ENCODE measurements at places on chromosomes 6 and 20.

GRCh38 chr6:167781868-167782267 lies 44.8 kb upstream of the AFDN start:
- no peak overlapping the region for H3K27ac ChIP-seq
- no peaks in the 10 kb centered on the region for H3K27me3 ChIP-seq
- no peaks in the 10 kb centered on the region for H3K4me1 ChIP-seq
- peak; percentile 28 for DNase-seq

DNA sequence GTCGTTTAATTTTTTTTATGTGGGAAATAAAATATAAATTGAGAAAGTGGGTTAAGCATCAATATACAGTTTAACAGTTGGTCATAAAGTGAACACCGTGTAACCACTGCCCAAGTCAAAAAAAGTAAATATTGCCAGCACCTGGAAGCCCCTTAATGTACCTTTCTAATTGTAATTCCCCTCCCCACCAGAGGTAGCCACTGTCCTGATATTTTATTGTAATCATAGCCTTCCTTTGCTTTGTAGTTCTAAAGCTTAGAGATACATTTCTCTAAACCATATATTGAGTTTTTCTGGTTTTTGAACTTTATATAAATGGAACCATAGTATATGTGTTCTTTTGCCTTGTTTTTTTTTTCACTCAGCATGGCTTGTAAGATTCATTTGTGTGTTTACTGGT lies 180.6 kb downstream of the TBC1D7 start:
- H3K27me3 ChIP-seq, result no peaks in the 10 kb centered on the region
- no peaks in the 10 kb centered on the region for H3K36me3 ChIP-seq
- H3K4me1 ChIP-seq, result peaks cover 8% of the 10 kb centered on the region
- H3K27ac ChIP-seq, result peak overlapping the region; percentile 6
- no peak overlapping the region for H3K4me3 ChIP-seq

GRCh38 chr20:59120491-59120890 lies 43.1 kb upstream of the ZNF831 start:
- DNase-seq, result no peak
- H3K27me3 ChIP-seq, result no peaks in the 10 kb centered on the region
- H3K36me3 ChIP-seq, result no peaks in the 10 kb centered on the region

DNA sequence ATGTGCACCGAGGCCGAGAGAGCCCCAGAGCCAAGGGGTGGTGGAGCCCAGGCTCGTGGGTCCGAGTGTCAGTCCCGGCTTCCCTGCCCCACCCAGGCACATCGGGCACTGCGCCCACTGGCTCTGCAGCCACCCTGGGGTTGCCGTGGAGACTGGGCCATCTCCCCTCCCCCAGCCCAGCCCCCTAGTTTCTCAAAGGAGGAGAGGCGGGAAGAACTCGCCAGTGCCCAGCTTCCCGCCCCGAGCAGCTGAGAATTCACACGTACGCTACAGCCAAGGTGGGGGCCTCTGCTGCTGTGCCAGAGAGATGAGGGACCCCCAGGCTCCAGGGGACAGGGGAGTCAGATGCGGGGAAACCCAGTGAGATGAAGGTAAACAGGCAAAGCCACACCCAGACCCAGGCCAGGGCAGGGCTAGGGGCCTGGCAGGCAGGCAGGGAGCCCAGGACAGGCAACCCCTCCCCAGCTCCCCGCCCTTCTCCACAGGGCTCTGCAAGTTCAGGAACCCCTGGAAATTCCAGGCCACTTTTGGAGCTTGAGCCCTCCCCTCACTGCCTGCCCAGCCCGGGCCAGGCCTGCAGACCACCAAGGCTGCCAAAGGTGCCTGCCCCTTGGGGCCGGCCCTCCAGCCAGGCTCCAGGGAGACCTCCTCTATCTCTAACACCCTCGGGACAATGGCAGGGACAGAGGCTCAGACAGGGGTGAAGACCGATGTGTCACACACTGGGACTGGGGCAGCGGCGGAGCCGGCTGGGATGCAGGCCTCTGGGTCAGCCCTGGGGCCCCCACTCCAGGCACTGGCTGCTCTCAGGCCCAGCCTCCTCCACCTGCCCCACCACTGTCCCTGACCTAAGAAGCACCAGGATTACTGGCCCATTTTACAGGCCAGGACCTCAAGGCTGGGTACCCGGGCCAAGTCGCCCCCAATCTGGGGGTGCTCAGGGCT lies 6.0 kb downstream of the LAMA5 start:
- peak; percentile 85 for DNase-seq
- peaks cover 97% of the 10 kb centered on the region for H3K4me1 ChIP-seq
- H3K36me3 ChIP-seq, result peaks cover 14% of the 10 kb centered on the region
- H3K4me3 ChIP-seq, result no peak overlapping the region

GRCh38 chr6:113630738-113631535 lies 226.2 kb upstream of the MARCKS start:
- no peak overlapping the region for H3K4me3 ChIP-seq
- no peaks in the 10 kb centered on the region for H3K27me3 ChIP-seq
- no peaks in the 10 kb centered on the region for H3K36me3 ChIP-seq
- H3K27ac ChIP-seq, result peak overlapping the region; percentile 58
- H3K4me1 ChIP-seq, result peaks cover 7% of the 10 kb centered on the region
- peak; percentile 25 for DNase-seq

DNA sequence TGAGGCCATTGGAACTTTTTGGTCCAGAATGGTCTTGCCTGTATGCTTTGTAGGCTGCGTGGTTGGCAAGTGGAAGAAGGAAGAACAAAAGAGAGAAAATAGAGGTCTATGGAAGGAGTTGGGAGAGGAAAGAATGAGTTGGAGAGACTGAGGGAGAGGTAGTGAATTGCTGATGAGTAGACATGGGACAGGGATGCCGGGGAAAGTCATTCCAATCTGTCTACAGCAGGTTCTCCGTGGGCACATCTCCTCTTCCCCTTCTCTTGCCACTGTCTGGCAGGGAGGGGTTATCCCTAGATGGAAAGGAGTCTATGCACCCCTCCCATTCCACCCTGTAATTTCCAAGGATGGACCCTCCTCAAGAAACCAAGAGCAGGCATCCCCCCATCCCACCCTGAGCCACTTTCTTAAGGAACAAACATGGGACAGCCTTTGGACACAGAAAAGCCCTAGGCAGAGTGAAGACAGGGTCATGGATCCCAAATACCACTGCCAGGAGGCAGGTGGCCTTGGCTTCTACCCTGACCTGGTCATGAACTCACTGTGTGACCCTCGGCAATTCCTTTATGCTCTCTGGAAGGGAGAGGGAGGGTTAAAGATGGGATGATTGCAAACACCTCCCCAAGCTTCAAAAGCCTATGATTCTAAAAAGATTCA lies 196.9 kb downstream of the LRFN2 start:
- H3K27me3 ChIP-seq, result peaks cover 23% of the 10 kb centered on the region
- no peak for DNase-seq
- H3K4me3 ChIP-seq, result no peak overlapping the region
- H3K27ac ChIP-seq, result no peak overlapping the region

DNA sequence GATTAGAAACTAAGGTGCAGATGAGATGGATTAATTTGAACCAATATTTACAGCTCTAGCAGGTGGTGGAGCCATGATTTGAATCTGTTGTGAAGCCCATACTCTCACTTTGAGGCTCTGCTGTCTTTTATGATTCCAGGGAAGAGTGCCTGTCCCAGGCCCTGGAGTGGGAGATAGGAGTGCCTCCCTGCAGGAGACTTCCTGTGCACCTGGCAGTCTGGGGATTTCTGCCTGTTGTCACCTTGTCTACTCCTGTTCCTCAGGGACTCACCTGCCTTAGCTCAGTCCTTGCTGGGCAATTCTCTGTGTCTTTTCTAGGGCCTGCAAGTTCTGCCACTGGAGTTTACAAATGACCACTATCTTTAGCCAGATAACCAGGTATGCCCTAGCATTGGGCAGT lies 46.3 kb downstream of the SCAND1 start:
- peaks cover 12% of the 10 kb centered on the region for H3K36me3 ChIP-seq
- no peaks in the 10 kb centered on the region for H3K4me1 ChIP-seq
- no peak for DNase-seq
- H3K27ac ChIP-seq, result no peak overlapping the region
- no peak overlapping the region for H3K4me3 ChIP-seq

DNA sequence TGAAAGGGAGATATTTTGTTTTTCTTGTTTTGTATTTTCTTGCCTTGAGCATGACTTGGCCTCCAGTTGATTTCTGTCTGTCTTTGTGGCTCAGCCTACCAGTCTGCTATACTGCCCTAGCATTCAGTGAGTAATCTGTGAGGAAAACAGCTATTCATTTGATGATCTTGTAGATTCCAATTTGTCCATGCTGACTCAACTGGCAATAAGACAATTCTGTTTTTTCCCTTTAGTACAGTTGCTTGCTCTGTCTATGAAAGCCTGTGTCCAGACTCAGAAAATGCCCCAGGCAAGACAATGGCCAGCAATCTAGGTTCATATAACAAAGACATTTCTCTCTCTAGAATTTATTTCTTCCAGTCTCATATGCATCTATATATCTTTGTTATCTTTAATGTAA lies 10.9 kb upstream of the SOX4 start:
- DNase-seq, result no peak
- H3K4me1 ChIP-seq, result no peaks in the 10 kb centered on the region
- no peak overlapping the region for H3K4me3 ChIP-seq

GRCh38 chr6:22904431-22904830 lies 335.1 kb downstream of the HDGFL1 start:
- H3K4me3 ChIP-seq, result no peak overlapping the region
- peaks cover 25% of the 10 kb centered on the region for H3K4me1 ChIP-seq
- DNase-seq, result no peak
- no peaks in the 10 kb centered on the region for H3K27me3 ChIP-seq
- H3K36me3 ChIP-seq, result no peaks in the 10 kb centered on the region

DNA sequence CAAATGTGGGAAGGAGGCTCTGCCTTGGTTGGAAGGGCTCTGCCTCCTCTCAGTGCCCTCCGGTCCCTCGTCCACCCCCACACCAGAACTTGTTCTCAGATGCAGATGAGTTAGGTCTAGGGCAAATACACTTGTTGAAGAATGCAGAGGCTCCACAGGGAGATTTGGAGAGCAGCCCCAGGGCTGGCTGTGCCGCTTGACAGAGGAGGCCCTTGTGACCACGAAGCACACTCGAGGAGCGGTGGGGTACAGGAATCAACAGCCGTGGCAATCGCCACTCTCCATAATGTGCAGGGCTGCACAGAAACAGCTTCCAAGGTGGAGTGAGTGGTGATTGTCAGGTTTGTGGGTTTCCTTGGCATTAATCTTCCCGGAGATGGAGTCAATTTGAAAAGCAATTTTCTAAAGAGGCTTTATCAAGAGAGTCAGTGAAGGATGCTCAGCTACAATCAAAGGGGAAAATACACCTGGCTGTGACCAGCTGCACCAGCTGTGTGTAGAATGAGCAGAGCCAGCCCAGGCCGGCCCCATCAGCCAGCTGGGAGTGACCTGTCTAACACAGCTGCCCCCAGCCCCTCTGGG lies 59.5 kb downstream of the BFSP1 start:
- no peak overlapping the region for H3K27ac ChIP-seq
- no peaks in the 10 kb centered on the region for H3K27me3 ChIP-seq
- no peak for DNase-seq

GRCh38 chr6:11263291-11263775 lies 30.9 kb upstream of the NEDD9 start:
- no peaks in the 10 kb centered on the region for H3K36me3 ChIP-seq
- DNase-seq, result peak; percentile 63
- no peak overlapping the region for H3K4me3 ChIP-seq
- no peaks in the 10 kb centered on the region for H3K27me3 ChIP-seq
- H3K27ac ChIP-seq, result peak overlapping the region; percentile 46

GRCh38 chr20:18087054-18087453 lies 29.3 kb upstream of the OVOL2 start:
- no peaks in the 10 kb centered on the region for H3K4me1 ChIP-seq
- no peak overlapping the region for H3K27ac ChIP-seq
- H3K27me3 ChIP-seq, result no peaks in the 10 kb centered on the region
- no peaks in the 10 kb centered on the region for H3K36me3 ChIP-seq
- no peak for DNase-seq

DNA sequence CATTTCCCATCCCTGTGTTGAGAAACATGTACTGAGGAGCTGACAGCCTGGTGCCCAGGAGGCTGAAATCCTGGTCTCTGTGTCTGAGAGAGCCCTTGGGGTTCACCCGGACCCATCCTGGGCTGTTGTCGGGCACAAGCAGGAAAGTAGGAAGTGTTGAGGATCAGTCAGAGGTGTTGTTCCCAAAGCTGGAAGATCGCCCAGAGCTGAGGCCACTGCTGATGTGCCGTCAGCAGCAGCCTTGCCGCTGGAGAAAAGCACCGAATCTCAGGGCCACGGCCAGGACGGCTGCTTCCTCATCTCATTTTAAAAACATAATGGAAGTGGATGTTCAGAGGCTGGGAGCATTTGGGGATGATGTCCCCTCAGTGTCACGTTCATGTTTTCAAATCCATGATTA lies 218.5 kb downstream of the UST start:
- peaks cover 6% of the 10 kb centered on the region for H3K36me3 ChIP-seq
- H3K4me3 ChIP-seq, result no peak overlapping the region
- no peak overlapping the region for H3K27ac ChIP-seq
- H3K27me3 ChIP-seq, result no peaks in the 10 kb centered on the region
- no peak for DNase-seq
- H3K4me1 ChIP-seq, result peaks cover 24% of the 10 kb centered on the region

GRCh38 chr6:128499079-128499731 lies 21.2 kb downstream of the PTPRK start:
- H3K36me3 ChIP-seq, result no peaks in the 10 kb centered on the region
- no peak overlapping the region for H3K4me3 ChIP-seq
- H3K4me1 ChIP-seq, result no peaks in the 10 kb centered on the region
- H3K27me3 ChIP-seq, result no peaks in the 10 kb centered on the region
- DNase-seq, result no peak
- H3K27ac ChIP-seq, result no peak overlapping the region

- no peak overlapping the region for H3K27ac ChIP-seq
- no peak for DNase-seq
- no peak overlapping the region for H3K4me3 ChIP-seq
- H3K27me3 ChIP-seq, result no peaks in the 10 kb centered on the region
- H3K36me3 ChIP-seq, result no peaks in the 10 kb centered on the region
These were observed 64.0 kb upstream of the KCNK16 start for GRCh38 chr6:39386487-39386886.

- H3K27ac ChIP-seq, result no peak overlapping the region
- H3K36me3 ChIP-seq, result peaks cover 61% of the 10 kb centered on the region
- no peaks in the 10 kb centered on the region for H3K4me1 ChIP-seq
- H3K27me3 ChIP-seq, result no peaks in the 10 kb centered on the region
These were observed 6.7 kb downstream of the MTCH1 start for GRCh38 chr6:36979347-36979742.

GRCh38 chr6:10215326-10216110 lies 199.4 kb downstream of the TFAP2A start:
- no peak overlapping the region for H3K27ac ChIP-seq
- H3K36me3 ChIP-seq, result no peaks in the 10 kb centered on the region
- no peak for DNase-seq
- peaks cover 1% of the 10 kb centered on the region for H3K4me1 ChIP-seq
- no peaks in the 10 kb centered on the region for H3K27me3 ChIP-seq

GRCh38 chr20:23918101-23918862 lies 38.7 kb upstream of the CST5 start:
- no peaks in the 10 kb centered on the region for H3K27me3 ChIP-seq
- no peak overlapping the region for H3K4me3 ChIP-seq
- no peaks in the 10 kb centered on the region for H3K36me3 ChIP-seq
- no peak overlapping the region for H3K27ac ChIP-seq
- no peaks in the 10 kb centered on the region for H3K4me1 ChIP-seq

- H3K27me3 ChIP-seq, result no peaks in the 10 kb centered on the region
- no peak for DNase-seq
- H3K27ac ChIP-seq, result no peak overlapping the region
- H3K4me3 ChIP-seq, result no peak overlapping the region
These were observed 290.0 kb downstream of the PTPRK start for GRCh38 chr6:128230267-128230989.

GRCh38 chr20:38109591-38110524 lies 55.2 kb downstream of the TGM2 start:
- peak overlapping the region; percentile 84 for H3K27ac ChIP-seq
- DNase-seq, result peak; percentile 92
- H3K36me3 ChIP-seq, result no peaks in the 10 kb centered on the region
- H3K4me3 ChIP-seq, result no peak overlapping the region

GRCh38 chr6:31767096-31767645 lies 4.7 kb downstream of the SAPCD1 start:
- no peak for DNase-seq
- H3K4me3 ChIP-seq, result no peak overlapping the region
- no peak overlapping the region for H3K27ac ChIP-seq

All from tibial artery (tissue), 4 donors.